ENCODE measurements at places on chromosomes 1 and 21.

DNA sequence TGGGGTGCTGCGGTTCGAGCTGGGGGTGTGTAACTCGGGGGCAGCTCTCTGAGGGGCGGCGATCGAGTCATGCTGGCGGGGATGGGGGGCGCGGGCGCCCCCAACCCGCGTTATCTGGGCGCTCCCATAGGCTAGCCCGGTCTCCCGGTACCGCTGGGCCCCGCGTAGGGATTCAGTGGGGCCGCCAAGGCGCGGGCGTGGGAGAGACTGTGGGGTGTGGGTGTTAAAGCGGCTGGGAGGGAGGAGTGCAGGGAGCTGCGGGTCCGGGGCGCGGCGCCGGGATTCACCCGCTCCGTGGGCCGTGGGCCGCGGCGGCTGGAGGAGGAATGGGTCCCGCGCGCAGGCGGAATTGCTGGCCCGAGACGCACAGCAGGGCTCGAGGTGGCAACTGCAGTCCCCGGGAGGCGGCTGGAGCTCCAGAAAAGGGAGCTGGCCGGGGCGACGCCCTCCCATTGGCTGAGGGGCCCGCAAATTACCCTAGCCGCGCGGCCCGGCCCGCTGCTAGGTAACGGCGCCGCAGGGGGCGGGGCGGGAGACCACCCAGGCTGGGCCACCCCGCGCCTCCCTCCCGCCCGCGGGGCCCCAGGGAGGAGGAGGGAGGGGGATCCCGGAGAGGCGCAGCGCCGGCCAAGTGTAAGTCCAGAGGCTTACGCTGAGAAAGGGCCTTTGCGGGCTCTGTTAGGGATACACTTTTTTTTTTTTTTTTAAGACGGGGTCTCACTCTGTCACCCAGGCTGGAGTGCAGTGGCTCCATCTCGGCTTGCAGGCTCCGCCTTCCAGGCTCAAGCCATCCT, at the start of gene PTCH2:
TSS of gene PTCH2 (minus strand) at position 392 of the 794 bp plus-strand sequence. CDS start at position 71, 321 bp downstream.
- DNase-seq = peak; percentile 40

GRCh38 chr1:169078163-169078883, 28.2 kb upstream of the ATP1B1 start:
- no peak for DNase-seq

DNA sequence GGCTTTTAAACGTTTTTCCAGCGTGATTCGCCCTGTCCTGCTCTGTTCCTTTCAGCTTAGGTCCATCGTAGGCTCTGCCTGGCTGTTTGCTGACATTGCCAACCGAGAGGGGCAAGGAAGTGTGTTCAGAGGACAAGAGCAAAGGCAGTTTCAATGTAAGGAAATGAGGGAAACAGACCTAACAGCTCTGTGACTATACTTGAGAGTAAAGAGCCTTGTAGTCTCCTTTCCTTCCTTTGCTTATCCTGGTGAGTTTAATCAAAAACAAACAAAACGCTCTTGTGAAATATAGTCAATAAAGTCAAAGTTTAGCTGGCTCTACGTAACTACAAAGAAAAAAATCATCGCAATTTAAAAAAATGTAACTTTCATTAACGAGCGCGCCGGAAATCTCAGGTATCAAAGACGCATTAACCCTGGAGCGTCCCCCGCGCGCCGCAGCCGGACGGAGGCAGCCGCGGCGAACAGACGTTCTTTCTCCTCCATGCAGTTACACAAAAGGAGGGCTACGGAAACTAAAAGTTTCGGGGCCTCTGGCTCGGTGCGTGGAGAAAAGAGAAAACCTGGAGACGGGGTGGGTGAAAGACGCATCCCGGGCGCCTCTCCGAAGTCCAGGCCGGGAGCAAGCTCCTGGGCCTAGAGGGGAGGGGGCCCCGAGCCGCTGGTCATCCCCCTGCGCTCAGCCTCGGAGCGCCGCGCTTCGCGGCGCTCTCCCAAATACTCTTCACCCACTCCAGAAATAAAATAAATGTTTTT, 617 bp upstream of the ADGRL2 start:
- no peak for DNase-seq

GRCh38 chr1:110870721-110871388, 2.1 kb upstream of the CD53 start:
- DNase-seq = no peak

- DNase-seq = no peak
These were observed 32.9 kb downstream of the TP73 start for GRCh38 chr1:3685222-3685621.

GRCh38 chr1:74715236-74715502, 17.7 kb downstream of the CRYZ start:
- no peak for DNase-seq

GRCh38 chr1:76546354-76546933, 320.8 kb upstream of the ST6GALNAC5 start:
- no peak for DNase-seq

GRCh38 chr1:47772281-47772680, 224.9 kb downstream of the TRABD2B start:
- no peak for DNase-seq

- peak; percentile 71 for DNase-seq
These were observed 16.6 kb upstream of the RNF19B start for GRCh38 chr1:32981003-32981901.

DNA sequence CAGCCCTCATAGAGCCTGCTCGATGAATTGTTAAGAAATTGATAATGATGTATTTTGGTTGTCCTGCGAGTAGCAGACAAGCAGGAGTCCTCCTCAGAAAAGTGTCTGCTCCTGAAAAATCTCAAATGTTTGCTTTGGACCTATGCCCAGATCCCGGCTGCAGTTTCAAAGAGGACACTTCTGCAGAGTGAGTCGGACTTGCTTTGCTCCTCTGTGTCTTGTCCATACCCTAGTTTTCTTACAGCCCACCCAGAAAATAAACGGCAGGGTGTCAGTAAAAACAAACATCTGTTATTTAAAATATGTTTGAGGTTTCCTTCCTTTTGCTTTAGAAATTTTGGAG, 2.8 kb downstream of the S100A10 start:
- no peak for DNase-seq

DNA sequence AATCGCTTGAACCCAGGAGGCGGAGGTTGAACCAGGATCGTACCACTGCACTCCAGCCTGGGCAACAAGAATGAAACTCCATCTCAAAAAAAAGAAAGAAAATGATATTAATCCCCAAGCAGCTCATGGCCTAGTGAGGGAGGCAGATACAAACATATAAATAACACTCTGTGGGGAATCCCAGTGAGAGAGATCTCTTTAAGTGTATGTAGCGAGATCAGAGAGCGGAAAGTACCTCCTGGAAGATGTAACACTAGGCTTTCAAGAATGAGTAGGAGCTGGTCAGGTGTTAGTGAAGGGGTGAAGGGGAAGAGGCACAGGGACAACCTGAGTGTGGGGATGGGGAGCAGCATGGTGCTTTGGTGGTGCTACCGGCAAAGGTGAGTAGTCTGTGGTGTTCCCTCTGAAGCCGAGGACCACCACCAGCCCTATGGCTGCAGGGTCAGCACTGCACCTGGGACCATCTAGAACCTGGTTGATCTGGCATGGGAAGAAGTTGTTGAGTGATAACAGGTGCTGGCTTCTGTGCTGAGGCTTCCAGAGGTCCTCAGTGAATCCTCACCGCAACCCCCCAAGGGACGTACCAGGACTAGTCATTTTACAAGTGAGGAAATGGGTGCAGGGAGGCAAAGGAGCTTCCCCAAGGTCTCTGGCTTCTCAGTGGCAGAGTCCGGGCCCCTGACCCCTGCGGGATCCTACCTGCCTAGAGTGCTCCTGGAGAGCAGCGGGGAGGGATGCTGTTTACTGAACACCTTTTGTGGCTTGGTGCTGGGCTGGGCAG, 367.6 kb upstream of the VAMP3 start:
- DNase-seq = no peak

GRCh38 chr1:226405411-226405988, 2.4 kb downstream of the PARP1 start:
- DNase-seq = no peak

DNA sequence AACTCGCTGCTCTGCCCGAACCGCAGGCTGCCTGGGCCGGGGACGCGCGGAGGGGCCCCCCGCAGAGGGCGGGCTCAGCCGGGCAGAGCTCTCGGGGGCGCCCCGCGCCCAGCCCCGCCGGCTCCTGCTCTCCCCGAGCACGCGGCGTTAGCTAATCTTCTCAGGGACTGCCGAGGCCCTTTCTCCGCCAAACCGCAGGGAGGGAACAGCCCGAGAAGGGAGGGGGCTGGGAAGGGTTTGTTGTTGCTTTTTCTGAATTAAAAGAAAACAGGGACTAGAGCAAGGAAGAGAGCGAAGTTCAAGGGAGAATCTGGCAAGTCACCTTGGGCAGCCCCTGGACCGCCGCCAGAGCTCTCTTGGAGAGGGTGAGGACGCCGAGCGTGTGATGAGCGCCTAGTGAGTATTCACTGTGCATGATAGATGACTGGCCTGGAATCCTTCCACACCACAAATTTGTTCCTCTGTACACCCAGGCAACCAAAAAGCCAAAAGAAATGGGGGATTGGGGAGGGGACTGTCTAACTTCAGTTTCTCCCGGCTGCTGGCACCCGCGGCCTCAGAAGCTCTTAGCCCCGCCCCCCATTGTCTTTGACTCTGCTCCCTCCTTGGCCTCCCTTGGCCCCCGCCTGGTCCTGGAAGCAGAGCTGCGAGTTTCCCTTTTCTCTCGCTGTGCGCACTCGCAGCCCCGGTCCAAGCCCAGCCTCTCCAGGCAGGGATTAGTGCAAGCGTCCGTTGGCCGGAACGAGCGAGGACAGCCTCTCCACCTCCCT, 19.7 kb upstream of the LMX1A start:
- DNase-seq = no peak

- DNase-seq = no peak
These were observed 11.7 kb upstream of the MAP3K21 start for GRCh38 chr1:233315718-233316301.

GRCh38 chr1:217891966-217892365, 260.8 kb downstream of the SPATA17 start:
- DNase-seq = no peak

GRCh38 chr1:247576514-247576913, 11.6 kb upstream of the OR2G2 start:
- no peak for DNase-seq
